ENCODE measurements at places on chromosomes 2 and 18.
A peak's percentile ranks its signal among the peaks of the same experiment; 100 is the strongest.

- DNase-seq: no peak
These were observed 245.7 kb downstream of the CCDC178 start for GRCh38 chr18:33194793-33195192.

DNA sequence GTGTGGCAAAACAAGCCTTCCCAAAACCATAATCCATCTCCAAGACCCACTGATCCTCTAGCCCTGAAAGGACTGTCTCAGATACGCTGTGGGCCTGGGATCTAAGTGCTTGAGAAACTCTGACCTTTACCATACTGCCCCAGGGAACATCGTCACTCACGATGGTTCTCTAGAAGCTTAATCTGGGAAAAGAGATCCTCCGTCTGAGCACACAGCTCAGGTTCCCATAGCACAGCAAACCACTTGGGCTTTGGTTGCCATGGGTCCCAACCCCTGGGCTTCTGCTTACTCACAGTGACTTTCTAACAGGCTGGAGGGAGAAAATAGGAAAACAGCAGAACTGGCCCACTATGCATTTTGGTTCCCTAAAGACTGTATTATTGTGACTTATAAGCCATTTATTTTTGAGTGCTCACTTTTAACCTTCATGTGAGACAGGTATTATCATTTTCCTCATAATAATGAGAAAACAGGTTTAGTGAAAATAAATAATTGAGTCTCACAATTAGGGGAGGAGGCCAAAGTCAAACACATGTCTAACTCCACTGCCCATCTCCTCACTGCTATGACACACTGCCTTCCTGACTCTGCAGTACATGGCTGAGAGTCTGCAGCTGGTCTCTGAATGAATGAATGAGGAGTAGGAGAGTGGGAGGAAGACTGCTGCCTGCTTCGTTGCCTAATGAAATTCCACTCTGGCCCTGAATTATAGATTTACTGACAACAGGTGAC, 46.7 kb downstream of the REEP1 start:
- DNase-seq: no peak

GRCh38 chr2:106307860-106308259, 113.8 kb upstream of the UXS1 start:
- DNase-seq: no peak

- DNase-seq: no peak
These were observed 7.8 kb upstream of the GAL3ST2 start for GRCh38 chr2:241768850-241769249.

DNA sequence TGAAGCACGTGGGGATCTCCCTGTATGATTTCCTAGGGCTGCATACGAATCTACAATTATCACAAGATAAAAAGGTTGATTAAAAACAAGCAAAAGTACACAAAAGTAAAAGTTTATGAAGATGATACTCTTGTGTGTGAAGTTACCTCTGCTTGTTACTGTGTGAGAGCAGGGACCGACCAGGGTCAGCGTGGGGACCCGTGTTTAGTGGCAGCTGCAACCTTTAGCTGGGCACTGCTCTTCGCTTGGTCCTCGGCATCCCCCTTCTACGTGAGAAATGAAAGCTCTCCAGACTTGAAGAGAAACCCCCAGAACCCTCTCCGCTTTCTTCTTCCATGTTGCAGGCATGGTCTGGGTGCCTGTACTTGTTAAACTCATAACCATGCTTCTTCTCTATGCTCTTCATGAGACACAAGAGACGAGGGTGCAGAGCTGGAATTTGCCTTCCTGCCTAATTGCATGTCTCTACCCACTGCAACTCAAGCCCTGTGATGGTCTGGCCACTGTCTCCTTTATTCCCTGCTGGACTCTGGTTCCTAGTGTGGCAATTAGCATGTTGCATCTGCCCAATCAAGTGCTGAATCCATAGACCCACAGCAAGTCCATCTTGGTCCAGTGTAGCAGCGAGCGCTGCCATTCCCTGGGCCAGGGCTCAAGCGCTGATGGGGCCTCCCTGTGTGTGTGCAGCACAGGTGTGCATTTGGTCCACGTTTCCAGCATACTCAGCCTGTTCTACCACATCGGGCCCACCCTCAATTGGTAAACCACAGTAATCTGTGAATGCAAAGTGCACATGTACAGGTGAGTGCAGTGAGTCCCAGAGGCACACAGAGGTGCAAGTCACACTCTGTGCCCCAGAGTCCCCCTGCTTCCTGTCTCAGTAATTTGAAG, 88.5 kb downstream of the TWIST2 start:
- DNase-seq: no peak

- DNase-seq: no peak
These were observed 144.4 kb downstream of the GFPT1 start for GRCh38 chr2:69242651-69243051.

DNA sequence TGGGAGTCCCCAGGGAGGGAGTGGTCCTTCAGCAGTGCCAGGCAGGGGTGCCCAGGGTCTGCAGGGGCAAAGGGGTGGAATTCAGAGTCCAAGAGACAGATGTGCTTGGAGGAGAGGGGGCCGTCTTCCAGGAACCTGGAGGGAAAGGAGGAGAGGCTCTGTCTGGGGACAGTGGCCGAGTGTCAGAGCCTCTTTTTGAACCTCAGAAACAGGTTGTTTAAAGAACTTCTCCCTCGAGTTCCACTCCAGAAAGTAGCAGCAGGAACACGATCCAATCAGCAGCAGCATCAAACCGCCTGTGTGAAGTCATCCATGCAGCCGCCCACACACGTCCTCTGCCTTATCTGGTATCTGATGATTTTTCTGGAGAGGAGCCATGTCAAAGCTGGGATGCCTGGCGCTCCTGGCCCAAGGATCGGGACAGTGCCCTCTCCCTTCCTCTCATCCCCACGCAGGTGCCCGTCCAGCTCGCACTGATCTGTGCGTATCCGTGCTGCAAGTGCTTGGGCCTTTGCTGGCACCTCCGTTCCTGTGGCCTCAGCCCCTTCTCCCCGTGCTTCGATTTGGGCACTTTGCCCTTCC, 205.1 kb downstream of the NDUFA10 start:
- DNase-seq: no peak

- no peak for DNase-seq
These were observed 3.9 kb downstream of the HOXD8 start for GRCh38 chr2:176133389-176133788.

DNA sequence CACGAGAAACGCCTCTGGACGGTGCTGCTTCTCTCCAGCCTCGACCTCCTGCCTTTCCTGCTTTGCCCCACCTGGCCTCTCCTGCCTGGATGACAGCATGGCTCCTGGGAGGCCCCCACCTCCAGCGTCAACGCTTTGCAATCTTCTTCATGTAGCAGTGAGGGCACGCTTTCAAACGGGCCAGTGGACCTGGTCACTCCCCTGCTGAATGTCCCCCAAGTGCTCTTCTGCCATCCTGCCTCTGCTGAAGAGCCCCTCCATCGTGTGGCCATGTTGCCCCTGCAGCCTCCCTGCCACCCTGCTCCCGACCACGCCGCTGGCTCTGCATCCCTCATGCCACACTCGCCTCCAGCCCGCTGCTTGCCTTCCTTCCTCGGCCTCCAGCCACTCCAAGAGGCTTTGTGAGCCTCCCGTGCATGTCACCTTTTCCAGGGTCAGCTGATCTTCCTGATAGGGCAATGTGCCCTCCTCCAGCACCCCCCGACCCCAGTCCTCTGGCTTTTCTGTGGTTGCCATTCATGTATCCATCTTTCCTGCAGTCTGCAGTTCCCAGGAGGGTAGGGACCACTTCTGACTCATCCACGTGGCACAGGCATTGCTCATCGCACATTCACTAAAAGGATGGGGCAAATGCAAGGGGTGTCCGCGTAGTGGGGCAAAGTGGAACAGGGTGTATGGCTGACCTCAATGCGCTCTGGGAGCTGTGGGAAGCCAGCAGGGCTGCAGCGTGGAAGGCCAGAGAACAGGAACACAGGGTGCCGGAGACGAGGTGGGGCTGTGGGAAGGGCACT, 268.8 kb downstream of the TWIST2 start:
- no peak for DNase-seq

DNA sequence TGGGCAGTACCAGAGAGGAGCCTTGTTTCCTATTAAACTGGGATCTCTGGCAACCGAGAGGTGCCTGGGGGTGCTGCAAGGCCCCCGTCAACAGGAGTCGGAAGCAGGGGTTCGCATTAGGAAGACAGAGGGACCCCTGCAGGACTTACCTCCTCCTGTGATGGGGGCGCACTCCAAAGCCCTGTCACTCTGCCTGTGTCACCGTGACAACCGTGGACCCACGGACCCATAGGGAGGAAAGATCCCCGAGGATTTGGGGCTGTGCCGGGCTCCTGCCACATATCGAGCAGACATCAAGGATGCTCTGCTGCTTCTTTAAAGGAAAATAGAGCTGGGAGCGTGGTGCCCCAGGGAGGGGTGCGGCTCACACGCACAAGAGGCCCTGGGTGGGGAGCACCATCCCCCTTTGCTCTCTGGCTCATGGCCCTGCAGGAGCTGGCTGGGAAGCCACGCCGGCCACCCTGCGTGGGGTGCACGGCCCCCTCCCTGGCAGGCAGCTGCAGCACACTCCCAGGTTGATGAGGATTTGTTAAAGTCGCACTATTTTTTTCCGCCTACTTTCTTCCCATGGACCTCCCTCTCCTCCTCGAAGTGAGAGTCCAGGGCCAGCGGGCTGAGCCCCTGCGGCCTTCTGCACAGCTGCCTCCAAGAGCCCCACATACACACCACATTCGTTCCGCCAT, 167.5 kb downstream of the TWIST2 start:
- DNase-seq: no peak

- DNase-seq: no peak
These were observed 127.1 kb downstream of the SOCS6 start for GRCh38 chr18:70415823-70416488.

- no peak for DNase-seq
These were observed 7.7 kb downstream of the TPO start for GRCh38 chr2:1420746-1421480.

DNA sequence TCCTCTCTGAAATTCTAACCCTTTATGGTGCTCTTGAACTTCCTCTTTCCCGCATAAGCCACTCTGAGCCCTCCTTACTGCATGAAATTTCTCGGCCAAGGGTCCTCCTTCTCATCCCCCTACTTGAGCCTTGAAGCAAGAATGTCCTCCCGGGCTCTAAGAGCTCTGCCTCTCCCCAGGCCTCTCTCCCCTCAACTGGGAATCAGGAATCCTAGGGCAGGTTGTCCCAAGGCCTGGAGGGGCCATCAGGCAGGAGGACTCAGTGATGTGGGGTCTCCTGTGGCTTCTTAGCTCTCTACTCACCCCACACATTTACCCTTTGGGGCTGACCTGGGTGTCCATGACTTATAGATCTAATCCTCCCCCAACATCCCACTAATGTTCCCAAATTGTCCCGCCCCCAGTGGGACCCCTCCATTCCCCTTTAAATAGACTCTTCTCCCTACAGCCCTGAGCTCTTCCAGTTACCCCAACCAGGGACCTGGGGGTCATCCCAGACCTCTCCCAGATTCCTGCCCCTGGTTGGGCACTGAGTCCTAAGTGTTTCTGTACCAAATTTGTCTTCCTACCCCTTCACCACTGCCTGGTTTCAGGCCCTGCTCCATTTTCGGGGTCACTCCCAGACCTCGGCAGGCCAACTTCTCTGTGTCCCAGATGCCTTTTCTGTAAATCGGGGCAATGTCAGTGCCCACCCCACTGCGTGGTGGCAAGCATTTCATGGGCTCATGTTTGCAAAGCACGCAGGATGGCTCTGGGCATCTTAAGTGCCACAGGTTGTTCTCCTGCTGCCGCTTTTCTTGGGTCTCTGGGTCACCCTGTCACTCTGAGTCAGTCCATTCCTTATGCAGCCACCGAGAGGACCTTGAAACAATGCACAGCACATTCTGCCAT, 171.2 kb downstream of the ASB1 start:
- no peak for DNase-seq

DNA sequence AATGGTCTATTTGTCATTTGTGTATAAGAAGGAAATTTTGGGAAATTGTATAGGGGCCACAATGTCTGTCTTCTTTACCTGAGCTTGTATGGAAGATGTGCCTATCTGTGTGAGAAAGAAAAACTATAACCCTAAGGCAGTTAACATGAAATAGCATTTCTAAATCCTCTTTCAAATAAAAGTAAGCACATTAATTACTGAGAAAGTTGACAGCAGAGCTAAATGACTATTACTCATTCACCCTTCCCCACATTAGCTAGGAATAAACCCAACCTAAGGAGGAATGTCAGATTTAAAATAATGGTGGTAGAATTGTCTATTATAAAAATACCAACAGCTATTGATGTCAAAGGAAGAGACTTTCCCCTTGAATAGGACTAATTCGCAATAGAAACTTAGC, 56.2 kb downstream of the SLC38A11 start:
- peak; percentile 31 for DNase-seq

DNA sequence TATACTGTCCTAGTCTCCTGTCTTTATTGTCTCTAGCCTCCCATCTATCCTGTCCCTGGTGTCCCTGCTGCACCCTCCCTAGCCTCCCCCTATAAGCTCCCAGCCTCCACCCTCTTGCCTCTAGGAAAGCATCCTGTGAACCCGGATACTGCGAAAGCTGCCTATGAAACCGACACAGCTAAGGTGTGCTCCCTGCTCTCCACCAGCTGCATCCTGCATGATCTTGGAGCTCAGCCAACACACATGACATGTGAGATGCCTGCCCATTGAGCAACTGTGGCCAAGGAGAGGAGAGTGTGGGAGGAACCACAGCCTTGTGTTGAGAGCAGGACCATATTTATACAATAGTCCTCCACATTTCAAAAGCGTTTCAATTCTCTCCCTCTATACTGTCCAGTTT, 187.1 kb downstream of the ZBTB7C start:
- peak; percentile 47 for DNase-seq

DNA sequence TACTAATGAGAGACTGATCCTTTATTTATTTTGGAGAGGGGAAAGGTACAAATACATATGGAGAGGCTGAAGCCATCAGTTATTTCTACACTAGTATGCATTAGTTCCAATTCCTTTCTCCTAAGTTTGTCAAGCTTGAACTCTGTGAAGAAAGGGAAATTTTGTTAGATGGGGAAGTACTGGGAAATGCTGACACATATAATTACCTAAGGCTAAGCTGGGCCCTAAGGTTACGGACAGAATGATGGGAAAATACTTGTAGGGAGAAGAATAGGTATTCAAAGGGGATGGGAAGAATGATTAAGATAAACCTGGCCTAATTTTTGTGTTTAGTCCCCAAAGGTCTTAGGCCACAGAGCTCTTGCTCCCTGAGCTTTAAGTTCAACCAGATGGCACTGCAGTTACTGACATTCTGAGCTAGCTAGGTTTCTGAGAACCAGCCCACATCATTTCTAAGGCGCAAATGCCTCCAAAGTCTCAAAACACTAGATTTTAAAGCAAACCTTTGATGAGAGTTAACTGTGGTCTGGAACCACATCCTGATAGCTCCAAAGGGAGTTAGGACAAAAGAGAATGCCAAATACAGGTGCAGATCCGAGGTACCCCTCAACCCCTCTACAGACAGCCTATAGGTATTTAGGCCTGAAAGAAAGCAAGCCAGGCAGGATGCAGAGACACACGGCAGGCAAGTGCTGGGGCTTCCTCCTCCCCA, 2.7 kb downstream of the TMEM163 start:
- DNase-seq: no peak

DNA sequence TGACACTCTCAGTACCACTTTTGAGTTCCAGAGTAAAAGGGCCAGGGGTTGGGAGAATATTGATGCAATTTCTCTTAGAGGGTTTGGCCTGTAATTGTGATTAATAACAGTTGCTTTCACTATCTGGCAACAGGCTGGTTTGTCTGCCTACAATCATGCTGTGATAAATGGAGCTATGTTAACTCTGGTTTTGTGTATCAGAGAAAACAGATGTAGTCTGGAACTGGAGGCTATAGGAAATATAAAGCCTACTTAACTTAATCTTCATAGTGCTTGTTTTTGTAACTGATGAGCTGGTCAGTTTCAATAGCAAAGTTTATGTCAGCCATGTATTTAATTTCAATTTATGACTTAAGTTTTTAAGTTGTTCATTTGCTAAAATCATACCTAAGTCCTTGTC, 138.0 kb downstream of the AGPS start:
- DNase-seq: no peak

Measured in NCI-H226 (cell line).